Regular cardiac myocyte (primary cell): ENCODE measurements at places on chromosomes 6 and 20. TPM values are rescaled to one million over a fixed set of nuclear protein-coding genes. Genes with fewer than 3 reads are reported as not detected.

BPIFB4 gene
- total RNA-seq, result not detected in 2 replicates

RGS19 gene
- total RNA-seq, result 6.3 and 7.0 TPM in 2 replicates

DDO gene
- 1.9 and 2.8 TPM in 2 replicates for total RNA-seq

TAP2 gene
- total RNA-seq, result 10.4 and 22.6 TPM in 2 replicates

LAMA4 gene
- total RNA-seq, result 173 and 472 TPM in 2 replicates
